D341Med (cell line): ENCODE measurements at places on chromosomes 7 and 10.

- no peak for DNase-seq
These were observed 15.6 kb downstream of the NACAD start for GRCh38 chr7:45073031-45073785.

GRCh38 chr7:48058990-48059389 is 23.6 kb downstream of the C7orf57 start:
- no peak for DNase-seq

DNA sequence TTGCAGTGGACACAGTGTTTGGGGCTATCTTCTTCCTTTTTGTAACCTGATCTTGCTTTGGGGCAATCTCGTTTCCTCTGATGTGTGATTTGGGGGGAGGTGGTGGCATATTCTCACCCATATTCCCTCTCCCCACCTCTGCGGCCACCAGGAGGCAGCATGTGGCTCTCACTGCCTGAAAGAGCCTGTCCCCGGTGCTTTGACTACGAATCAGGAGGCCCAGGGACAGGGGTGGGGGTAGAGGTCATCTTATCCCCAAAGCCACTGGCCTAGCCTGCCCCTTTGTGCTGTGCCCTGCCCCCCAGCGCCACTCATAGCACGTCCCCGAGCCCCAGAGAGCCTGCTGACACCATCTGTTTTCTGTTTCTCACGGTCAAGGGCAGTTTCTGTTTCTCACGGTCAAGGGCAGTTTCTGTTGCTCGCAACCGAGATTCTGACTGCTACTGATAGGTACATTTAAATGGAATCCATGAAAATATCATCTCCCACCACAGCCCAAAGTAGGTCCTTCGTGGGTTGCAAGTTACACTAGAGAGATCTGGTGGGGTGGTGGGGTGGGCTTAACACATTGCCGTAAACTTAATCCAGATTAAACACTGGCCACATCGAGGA is 28.2 kb downstream of the PHYH start:
- DNase-seq = peak; percentile 55

GRCh38 chr7:13279854-13280435 is 592.5 kb downstream of the ARL4A start:
- no peak for DNase-seq

DNA sequence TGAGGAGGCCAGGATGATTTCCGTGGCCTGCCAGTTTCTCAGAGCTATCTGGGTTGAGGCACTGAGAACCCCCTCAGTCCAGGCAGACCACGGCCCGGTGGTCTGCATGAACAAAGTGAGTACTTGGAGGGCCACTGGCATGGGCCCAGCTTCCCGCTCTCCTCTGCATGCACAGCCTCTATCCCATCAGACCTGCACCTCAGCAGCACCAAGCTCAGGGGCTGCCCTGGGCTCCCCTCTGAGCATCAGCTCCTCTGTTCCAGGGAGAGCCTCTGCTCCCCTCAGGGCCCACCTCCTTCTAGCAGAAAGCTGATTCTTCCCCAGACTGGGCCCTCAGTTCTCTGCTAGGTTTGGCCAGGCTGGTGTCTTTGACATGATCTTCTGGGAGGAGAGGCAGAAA is 469.9 kb downstream of the DNAJB6 start:
- DNase-seq = no peak

DNA sequence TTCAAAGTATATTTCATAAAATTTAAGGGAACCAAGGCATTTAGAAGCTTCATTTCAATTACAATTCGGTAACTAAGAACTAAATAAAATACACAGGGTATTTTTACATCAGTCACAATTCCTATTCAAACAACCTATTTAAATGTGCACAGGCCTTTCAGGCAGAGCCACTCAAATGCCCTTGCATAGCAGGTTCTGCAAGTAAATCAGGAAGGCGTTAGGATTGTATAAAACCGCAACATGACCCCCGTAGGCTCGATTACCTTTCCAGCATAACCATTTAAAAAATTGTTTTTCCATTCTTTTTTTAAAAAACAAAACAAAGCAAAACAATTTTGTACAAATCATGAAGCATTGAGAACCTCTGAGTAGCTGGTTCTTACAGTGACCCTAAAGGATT is 289.9 kb upstream of the SP8 start:
- DNase-seq = no peak

DNA sequence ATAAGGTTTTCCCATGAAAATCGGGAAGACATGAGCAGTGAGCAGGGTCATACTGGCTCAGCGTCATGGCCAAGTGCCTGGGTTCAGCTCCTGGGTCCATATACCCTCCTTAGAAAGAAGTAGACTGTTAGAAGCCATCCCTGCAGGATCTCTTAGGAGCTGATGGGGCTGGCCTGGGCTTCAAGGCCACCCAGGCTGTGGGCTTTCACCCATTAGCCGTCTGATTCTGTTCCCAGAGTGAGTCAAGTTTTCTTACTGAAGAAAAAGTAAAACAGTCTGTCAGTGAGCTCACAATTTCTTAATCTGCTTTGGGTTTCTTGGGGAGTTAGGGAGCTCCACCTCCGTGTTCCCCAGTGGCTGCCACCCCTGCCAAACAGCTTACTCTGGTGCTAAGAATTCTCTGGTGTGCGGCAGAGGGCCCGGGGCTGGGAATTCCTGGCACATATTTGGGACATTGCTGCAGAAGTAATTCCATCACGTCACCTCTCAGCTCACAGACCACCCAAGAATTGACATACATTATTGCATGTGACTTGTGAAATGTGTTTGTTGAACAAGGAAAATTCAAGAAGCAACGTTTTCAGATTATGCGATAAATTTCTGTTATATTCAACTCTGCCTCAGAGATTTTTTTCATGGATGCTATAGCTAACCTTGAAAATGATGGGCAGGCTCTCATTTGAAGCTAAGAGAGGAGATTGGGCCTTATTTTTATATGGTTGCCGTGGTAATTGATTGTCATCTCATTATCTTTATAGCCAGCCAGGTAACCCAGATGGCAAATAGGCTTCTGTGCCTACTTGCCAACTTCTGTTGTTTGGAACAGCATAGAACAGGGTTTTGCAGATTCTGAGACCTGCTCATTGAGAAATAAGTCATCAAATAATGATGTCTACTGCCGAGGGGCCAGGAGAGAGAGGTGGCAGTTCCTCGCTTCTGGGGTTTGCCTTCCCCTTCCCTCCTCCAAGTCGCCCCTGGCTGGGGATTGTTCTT is 166.4 kb downstream of the CHN2 start:
- no peak for DNase-seq

DNA sequence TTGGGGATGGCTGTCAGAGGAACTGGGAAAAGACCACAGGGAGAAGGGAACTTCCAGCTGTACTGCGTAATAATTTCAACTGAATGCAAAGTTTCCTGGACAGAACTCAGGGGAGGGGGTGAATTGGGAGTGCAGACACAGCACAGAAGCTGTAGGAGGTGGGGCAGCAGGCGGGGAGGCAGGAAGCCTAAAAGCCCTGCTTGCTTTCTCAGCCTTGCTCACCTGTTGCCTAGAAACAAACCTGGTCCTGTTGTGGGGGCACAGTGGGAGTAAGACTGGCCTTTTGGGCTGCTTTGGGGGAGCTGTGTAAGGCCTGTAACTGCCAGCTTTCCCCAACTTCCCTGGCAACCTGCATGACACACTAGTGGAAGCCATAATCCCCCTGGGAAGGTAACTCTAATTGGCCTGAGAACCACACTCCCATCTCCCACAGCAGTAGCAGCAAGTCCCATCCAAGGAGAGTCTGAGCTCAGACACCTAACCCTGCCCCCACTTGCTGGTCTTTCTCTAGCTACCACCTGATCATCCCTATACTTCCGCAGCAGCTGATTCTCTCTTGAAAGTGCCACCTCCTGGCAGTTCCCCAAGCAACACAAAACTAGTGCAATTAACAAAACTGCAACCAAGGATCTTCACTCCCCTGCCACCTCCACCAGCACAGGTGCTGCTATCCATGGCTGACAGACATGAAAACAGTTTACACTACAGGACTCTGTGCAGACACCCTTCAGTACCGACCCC is 1239.3 kb downstream of the SORCS1 start:
- no peak for DNase-seq
